ENCODE measurements at places on chromosomes 1 and 21.

- no peak for DNase-seq
Observed at GRCh38 chr1:29382851-29383745, 146.8 kb downstream of the PTPRU start.

GRCh38 chr1:97893844-97894243, 27.0 kb downstream of the DPYD start:
- DNase-seq = no peak

DNA sequence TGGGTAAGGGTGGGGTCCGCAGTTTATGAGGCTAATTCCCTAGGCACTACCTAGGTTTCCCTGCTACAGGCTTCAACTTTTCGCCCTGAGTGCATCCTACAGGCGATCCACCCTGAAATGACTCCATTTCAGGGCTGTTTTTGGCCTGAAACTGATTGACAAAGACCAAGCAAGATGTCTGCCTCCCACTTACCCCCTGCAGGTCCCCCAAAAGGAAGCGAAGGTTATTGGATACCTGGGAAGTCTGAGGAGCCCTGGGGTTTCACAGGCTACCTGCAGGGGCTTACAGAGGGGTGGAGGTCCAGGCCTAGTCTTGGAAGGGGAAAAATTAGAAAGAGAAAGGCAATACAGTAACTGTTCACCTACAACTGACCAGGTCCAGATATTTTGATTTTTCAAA, 3.3 kb upstream of the TBX15 start:
- DNase-seq = no peak

DNA sequence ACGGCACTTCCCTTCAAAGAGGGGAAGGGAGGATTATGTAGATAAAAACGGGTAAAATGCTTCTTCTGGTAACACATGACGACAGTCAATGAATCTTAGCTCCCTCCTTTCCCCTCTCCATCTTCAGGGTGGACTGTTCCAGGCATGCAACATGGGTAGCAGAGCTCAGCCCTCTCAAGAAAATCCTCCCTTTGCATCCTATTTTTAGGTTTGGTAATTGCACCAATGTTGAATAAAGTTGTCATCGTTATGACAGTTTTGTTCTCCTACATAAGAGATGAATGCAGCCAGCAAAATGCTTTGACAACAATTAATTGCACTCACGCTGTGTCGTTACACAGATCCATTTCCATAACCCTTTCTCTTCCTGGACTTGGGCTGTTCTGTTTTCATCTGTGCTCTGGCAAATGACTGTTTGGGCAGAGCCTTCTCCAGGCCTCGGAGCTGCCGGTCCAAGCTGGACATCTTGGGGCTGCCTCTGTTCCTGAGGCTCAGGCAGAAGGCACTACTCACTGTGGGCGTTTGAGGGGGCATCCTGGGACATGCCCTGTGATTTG, 127.6 kb downstream of the CNIH3 start:
- no peak for DNase-seq

GRCh38 chr1:83761167-83762038, 237.5 kb downstream of the TTLL7 start:
- DNase-seq = no peak

GRCh38 chr21:46626975-46627501, 8.4 kb upstream of the PRMT2 start:
- no peak for DNase-seq

GRCh38 chr1:7302873-7303272, 468.2 kb upstream of the VAMP3 start:
- no peak for DNase-seq

- no peak for DNase-seq
Observed at GRCh38 chr1:7610106-7610731, 160.9 kb upstream of the VAMP3 start.

- DNase-seq = peak; percentile 58
Observed at GRCh38 chr21:18007121-18007520, 188.0 kb upstream of the C21orf91 start.

All from NCI-H1694 (cell line).